Neural progenitor cell (in vitro differentiated cells): ENCODE measurements at places on chromosomes 1 and 21.

- no peaks in the 10 kb centered on the region for H3K36me3 ChIP-seq
- H3K27ac ChIP-seq: no peak overlapping the region
- DNase-seq: no peak
- no peak overlapping the region for H3K4me3 ChIP-seq
- H3K4me1 ChIP-seq: no peaks in the 10 kb centered on the region
- no peaks in the 10 kb centered on the region for H3K27me3 ChIP-seq
These were observed 192.3 kb upstream of the C1orf87 start for GRCh38 chr1:60265560-60266535.

DNA sequence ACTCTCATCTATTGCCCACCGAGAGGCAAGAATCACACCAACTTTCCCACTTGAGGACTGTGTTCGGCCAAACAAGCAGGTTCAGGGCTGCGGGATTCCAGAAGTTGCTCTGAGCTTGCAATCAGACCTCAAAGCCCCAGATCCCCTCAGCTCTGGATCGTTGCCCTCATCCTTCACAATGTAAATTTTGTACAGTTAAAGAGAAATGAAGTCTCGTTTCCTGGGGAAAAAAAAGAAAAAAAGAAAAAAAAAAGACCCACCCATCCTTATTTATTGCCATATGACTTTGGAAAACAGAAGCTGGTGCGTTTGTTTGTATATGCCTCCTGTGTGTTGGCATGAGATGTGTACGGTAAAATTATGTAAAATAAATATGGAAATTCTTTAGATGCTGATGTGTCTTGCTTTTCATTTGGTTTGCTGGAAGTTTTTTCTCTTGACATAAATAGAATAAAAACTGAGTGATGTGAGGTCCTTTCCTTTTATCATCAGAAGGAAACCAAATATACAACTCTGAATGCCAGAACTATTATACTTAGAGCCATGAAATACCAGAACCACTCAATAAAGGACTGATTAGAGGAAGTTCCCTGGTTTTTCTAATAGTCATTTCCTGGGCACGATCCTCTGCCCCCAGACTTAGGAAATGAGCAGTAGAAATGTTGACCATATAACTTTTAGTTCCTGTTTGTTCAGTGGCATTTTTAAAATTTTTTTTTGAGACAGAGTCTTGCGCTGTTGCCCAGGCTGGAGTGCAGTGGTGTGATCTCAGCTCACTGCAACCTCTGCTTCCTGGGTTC is 48.7 kb downstream of the LHX4 start:
- no peak overlapping the region for H3K27ac ChIP-seq
- H3K4me3 ChIP-seq: no peak overlapping the region
- DNase-seq: no peak
- peaks cover 18% of the 10 kb centered on the region for H3K4me1 ChIP-seq

DNA sequence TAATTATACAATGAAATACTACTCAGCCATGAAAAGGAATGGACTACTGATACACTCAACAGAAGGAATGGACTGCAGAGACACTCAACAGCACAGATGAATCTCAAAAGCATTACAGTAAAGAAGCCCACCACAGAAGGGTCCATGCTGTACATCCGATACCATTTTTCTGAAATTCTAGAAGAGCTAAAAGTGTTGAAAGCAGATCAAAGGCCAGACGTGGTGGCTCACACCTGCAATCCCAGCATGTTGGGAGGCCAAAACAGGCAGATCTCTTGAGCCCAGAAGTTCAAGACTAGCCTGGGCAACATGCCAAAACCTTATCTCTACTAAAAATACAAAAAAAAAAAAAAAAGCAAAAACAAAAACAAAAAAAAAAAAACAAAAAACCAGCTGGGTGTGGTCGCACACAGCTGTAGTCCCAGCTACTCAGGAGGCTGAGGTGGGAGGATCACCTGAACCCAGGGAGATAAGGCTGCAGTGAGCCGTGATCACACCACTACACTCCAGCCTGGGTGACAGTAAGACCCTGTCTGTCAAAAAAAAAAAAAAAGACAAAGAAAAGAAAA is 15.5 kb downstream of the PPP1R15B start:
- DNase-seq: no peak
- H3K27me3 ChIP-seq: peaks cover 15% of the 10 kb centered on the region
- no peak overlapping the region for H3K27ac ChIP-seq
- no peak overlapping the region for H3K4me3 ChIP-seq

DNA sequence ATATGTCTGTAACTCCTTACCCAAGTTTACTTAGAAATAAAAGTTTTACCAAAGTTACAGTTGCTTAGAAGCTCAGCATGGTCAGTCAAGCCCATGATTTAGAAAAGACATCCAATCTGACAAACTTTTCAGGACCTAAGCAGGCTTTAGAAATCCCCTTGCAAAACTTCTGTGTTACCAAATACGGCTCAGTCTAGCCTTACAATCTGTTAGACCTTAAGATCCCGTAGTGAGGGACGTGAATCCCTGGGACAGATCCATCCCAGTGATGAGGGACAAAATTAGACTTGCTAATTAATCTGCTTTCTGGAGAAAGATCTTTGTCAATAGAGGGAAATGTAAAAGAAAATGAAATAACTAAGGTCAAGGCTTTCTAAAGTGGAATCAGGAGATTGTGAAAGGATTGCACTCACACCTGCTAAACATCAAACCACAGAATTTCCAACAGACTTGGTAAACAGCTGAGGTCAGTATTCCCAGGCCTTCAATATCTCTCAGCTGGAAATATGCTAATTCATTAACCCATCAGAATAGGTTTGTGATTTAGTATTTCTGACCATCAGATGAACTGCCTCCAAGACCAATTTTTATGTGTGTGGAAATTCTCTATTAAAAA is 375.3 kb downstream of the DUSP10 start:
- H3K27me3 ChIP-seq: no peaks in the 10 kb centered on the region
- H3K4me1 ChIP-seq: peaks cover 15% of the 10 kb centered on the region
- no peak overlapping the region for H3K4me3 ChIP-seq
- no peaks in the 10 kb centered on the region for H3K36me3 ChIP-seq
- DNase-seq: peak; percentile 28
- H3K27ac ChIP-seq: no peak overlapping the region

GRCh38 chr1:203524152-203524551 is 30.2 kb downstream of the OPTC start:
- H3K27me3 ChIP-seq: no peaks in the 10 kb centered on the region
- peaks cover 44% of the 10 kb centered on the region for H3K4me1 ChIP-seq
- no peak for DNase-seq
- no peak overlapping the region for H3K4me3 ChIP-seq
- no peak overlapping the region for H3K27ac ChIP-seq
